ENCODE measurements at places on chromosomes 2 and 18. TPM values are rescaled to one million over a fixed set of nuclear protein-coding genes. Genes with fewer than 3 reads are reported as not detected.

Gene C2orf92
- not detected for total RNA-seq

Gene GREB1
- total RNA-seq = not detected

Gene POMC
- not detected for total RNA-seq

Gene CACNB4
- not detected for total RNA-seq

Gene LOXHD1
- not detected for total RNA-seq

Gene SLC9A2
- 0.03 TPM for total RNA-seq

Gene TRAPPC12
- total RNA-seq = 56.1 TPM

Gene MITD1
- total RNA-seq = 17.4 TPM

Gene GLI2
- 20.0 TPM for total RNA-seq

Gene NEB
- 0.03 TPM for total RNA-seq

Gene SPC25
- 64.8 TPM for total RNA-seq

DNA sequence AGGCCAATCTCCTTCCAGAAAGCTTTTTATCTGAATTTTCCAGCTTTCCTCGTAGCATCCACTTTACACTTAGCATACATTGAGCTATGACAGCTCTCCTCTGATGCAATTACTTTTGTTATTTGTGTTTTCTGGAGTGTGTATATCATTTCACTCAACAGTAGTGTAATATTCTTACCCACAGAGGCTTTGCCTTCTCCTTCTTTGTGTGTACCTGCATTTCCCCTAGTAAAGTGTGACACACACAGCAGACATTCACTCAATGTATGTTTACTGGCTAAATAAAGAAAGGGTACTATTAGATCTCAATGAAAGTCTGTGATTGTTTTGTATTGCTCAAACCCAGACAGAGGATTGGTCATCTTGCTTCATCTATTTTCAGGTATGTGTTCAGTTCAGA lies 193.7 kb upstream of the MEX3C start:
- no peaks in the 10 kb centered on the region for H3K36me3 ChIP-seq
- no peak overlapping the region for H3K27ac ChIP-seq
- H3K4me1 ChIP-seq = no peaks in the 10 kb centered on the region
- DNase-seq = no peak
- no peaks in the 10 kb centered on the region for H3K27me3 ChIP-seq

DNA sequence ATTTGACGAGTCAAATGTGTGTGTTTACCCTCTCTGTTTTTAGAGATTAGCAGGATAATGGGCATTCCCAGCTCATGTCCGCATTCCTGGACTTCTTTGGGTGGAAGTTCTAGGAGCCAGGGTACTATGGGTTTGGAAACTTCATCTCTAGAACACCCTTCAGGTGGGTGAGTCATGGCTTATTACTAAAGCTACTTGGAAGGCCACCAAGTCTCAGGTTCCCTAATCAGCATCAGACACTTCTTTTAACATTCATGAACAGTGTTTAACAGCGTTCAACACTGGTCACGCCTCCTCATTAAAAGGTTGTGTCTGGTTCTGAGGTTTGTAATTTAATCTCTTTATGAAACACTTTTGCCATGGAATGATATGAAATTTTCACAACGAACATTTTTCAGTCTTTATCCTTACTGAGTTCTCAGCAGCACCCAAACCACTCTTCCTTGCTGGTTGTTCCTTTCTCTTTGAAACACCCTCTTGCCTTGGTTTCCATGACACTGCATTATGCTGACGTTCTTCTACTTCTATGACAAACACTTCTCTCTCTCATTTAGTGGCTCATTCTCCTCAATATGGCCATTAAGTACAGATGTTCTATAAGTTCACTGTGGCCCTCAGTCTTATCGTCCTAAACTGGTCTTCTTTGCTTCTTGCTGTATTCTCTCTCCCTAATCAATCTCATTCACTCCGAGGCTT lies 49.3 kb downstream of the MMADHC start:
- no peaks in the 10 kb centered on the region for H3K4me1 ChIP-seq
- DNase-seq = no peak
- H3K4me3 ChIP-seq = no peak overlapping the region
- H3K36me3 ChIP-seq = no peaks in the 10 kb centered on the region

GRCh38 chr2:210387074-210387473 lies 72.1 kb upstream of the MYL1 start:
- H3K4me1 ChIP-seq = no peaks in the 10 kb centered on the region
- H3K36me3 ChIP-seq = no peaks in the 10 kb centered on the region
- H3K27me3 ChIP-seq = no peaks in the 10 kb centered on the region
- no peak overlapping the region for H3K4me3 ChIP-seq

GRCh38 chr18:58691256-58691655 lies 20.0 kb downstream of the MALT1 start:
- peaks cover 19% of the 10 kb centered on the region for H3K36me3 ChIP-seq
- H3K4me3 ChIP-seq = no peak overlapping the region
- no peaks in the 10 kb centered on the region for H3K4me1 ChIP-seq
- no peaks in the 10 kb centered on the region for H3K27me3 ChIP-seq

DNA sequence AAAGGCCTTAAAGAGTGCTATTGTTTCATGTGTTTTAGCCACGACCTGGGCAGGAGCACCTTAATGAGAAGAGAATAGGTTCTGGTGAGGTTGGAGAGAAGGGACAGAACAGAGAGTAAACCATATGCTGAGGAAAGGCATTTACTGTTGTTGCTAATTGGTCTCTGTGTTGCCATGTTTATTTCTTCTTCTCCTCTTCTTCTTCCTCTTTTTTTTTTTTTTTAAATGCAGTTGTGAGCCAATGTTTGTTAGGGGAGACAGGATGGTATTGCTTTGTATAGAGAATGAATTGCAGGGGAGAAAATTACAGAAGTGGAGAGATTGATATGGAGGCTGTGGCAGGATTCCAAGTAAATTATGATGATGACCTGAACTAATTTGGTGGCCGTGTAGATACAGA lies 2.6 kb downstream of the SCN9A start:
- H3K4me3 ChIP-seq = no peak overlapping the region
- H3K4me1 ChIP-seq = peaks cover 28% of the 10 kb centered on the region
- DNase-seq = no peak
- no peaks in the 10 kb centered on the region for H3K36me3 ChIP-seq
- no peaks in the 10 kb centered on the region for H3K27me3 ChIP-seq

DNA sequence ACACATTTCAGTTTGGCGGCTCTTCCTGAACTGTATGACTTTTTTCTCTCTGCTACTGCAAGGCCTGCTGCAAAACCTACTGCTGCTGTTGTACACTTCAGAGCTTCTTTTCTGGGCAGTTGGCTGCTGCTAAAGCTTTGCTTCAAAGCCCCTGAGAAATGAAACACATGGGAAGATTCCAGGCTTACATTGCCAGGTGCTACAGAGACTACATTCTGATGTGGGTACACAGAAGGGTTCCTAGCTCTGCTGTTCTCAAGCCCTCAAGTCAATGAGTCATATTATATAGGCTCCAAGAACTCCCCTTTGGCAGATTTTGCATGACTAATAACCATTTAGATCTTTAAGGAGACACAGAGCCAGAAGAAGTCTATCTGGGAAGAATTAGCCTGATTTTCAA lies 12.9 kb upstream of the PGAP1 start:
- H3K4me3 ChIP-seq = no peak overlapping the region
- H3K4me1 ChIP-seq = no peaks in the 10 kb centered on the region
- no peak overlapping the region for H3K27ac ChIP-seq

GRCh38 chr2:112787294-112787693 lies 3.0 kb upstream of the IL1A start:
- DNase-seq = no peak
- peaks cover 33% of the 10 kb centered on the region for H3K4me1 ChIP-seq
- peak overlapping the region; percentile 73 for H3K27ac ChIP-seq
- H3K4me3 ChIP-seq = no peak overlapping the region
- no peaks in the 10 kb centered on the region for H3K27me3 ChIP-seq

DNA sequence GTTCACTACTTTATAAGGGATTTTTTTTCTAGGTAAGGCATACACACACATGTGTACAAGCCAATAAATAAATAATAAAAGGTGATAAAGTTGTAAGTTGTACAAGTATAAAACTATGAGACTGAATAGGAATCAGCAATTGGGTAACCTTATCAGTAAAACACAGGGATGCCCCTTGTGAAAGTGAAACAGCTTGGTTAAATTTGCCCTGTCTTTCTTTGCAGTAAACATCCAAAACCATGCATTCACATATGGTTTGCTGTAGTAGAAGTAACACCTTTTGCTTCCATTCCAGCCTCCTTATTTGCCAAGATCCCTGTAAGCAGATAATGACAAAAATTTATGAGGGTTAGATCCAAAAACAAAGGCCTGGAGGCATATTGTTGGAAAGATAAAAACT lies 44.3 kb upstream of the NEUROD1 start:
- H3K4me1 ChIP-seq = no peaks in the 10 kb centered on the region
- no peaks in the 10 kb centered on the region for H3K27me3 ChIP-seq
- no peak for DNase-seq

- DNase-seq = no peak
These were observed 346.1 kb downstream of the RND3 start for GRCh38 chr2:150141226-150142001.

GRCh38 chr2:73593680-73594079 lies 48.5 kb downstream of the NAT8 start:
- DNase-seq = no peak
- no peaks in the 10 kb centered on the region for H3K36me3 ChIP-seq
- H3K4me3 ChIP-seq = no peak overlapping the region
- H3K27me3 ChIP-seq = no peaks in the 10 kb centered on the region
- H3K4me1 ChIP-seq = peaks cover 12% of the 10 kb centered on the region

GRCh38 chr18:57466745-57467409 lies 31.7 kb downstream of the ONECUT2 start:
- no peak overlapping the region for H3K4me3 ChIP-seq
- H3K36me3 ChIP-seq = no peaks in the 10 kb centered on the region
- DNase-seq = no peak
- H3K4me1 ChIP-seq = no peaks in the 10 kb centered on the region
- peaks cover 13% of the 10 kb centered on the region for H3K27me3 ChIP-seq

DNA sequence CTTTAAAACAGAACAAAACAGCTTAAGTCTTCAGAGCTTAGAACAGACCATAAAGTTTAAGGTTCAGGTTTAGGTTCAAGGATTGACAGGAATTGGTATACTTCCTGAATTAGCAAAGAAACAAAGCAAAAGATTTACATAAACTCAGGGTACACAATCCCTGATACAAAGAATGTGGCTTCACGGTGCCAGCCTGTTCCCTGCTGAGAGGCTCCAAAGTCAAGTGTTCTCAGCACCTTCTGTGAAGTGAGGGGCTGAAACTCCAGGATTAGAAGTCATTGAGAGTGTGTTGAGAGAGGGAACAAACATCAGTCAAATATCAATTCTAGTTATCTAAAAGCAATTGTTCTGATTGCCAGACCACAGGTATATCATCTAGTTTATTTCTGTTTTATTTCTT lies 35.7 kb downstream of the DYNAP start:
- no peaks in the 10 kb centered on the region for H3K36me3 ChIP-seq
- H3K27me3 ChIP-seq = 0 out of 2 replicates have a peak, but pooled peaks cover 3% of the 10 kb centered on the region
- H3K27ac ChIP-seq = no peak overlapping the region
- no peak overlapping the region for H3K4me3 ChIP-seq
- H3K4me1 ChIP-seq = no peaks in the 10 kb centered on the region

- no peaks in the 10 kb centered on the region for H3K27me3 ChIP-seq
- no peak overlapping the region for H3K4me3 ChIP-seq
- H3K36me3 ChIP-seq = no peaks in the 10 kb centered on the region
- H3K27ac ChIP-seq = no peak overlapping the region
- DNase-seq = no peak
- H3K4me1 ChIP-seq = peaks cover 17% of the 10 kb centered on the region
These were observed 9.1 kb upstream of the MALT1 start for GRCh38 chr18:58662118-58662517.

DNA sequence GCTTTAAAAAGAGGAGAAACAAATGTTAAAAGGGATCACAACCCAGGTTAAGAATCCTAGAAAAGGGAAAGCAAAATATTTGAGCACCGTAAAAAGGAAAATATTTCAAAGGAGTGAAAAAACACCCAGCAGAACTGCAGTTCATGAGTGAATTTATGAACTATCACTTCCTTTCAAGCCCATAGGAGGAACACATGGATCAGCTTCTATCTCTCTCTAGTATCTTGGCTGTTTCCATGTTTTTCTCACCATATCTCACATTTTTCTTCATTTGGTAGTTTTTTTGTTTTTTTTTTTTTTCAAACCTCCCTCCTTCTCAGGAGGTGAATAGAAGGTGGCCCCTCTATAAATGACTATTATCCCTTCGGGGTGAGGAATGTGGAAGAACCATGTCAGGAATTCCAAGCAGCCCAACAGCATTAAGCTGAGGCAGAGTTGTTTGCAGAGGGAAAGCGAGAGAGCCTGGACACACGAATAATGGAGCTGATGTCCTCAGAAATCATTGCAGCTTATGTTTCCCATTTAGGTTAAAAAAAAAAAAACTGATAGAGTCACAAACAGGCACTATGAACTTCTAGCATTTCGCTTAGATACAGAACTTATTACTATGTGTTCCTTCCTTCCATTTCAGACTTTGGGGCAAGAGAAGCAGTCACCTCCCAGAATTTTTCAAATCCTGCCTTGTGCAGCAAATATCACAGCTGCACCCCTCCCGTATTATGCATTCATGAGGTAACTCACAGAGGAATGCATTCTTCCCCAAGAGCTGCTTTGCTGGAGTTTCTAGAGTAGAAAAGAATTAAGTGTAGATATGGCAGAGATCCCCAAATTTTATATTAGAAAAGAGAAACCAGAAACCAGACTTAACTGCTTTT lies 315.6 kb downstream of the IRS1 start:
- H3K4me1 ChIP-seq = peaks cover 51% of the 10 kb centered on the region
- peak overlapping the region; percentile 91 for H3K27ac ChIP-seq
- no peaks in the 10 kb centered on the region for H3K27me3 ChIP-seq
- no peak overlapping the region for H3K4me3 ChIP-seq
- H3K36me3 ChIP-seq = no peaks in the 10 kb centered on the region
- peak; percentile 95 for DNase-seq

DNA sequence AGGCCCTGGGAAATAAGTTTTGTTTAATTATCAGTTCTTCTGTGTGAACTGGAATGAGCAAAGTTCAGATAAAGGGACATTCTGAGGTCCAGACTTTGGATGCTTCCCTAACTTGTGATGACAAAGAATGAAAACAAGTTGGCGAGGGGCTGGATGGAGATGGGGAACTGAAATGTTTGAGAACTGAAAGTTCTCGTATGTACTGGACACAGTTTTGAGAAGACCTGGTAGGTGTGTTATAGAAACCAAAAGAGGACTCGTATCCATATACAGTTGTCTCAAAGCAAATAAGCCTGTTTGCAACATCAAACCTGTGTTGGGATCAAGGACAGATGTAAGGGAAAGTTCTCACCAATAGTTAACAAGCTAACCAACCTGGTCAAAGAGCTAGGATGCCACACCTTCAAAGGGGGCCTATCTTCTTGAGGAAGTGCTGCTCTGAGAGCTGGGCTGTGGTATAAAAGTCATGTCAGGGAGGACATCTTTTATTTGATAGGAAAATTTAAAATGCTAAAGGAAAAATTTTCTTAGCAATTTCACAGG lies at the start of gene UPP2:
UPP2 (plus strand) TSS at position 493 of the 543 bp plus-strand sequence. CDS start 188 bp downstream, outside the sequence.
- H3K27me3 ChIP-seq = no peaks in the 10 kb centered on the region
- no peak within 1 kb of the TSS for H3K27ac ChIP-seq
- H3K4me1 ChIP-seq = no peaks in the 10 kb centered on the region
- no peak for DNase-seq
- no peak within 1 kb of the TSS for H3K4me3 ChIP-seq

GRCh38 chr2:227472265-227473121 lies 537 bp downstream of the AGFG1 start:
- peak; percentile 57 for DNase-seq

- no peak overlapping the region for H3K27ac ChIP-seq
- DNase-seq = no peak
- H3K36me3 ChIP-seq = no peaks in the 10 kb centered on the region
- no peak overlapping the region for H3K4me3 ChIP-seq
- H3K27me3 ChIP-seq = no peaks in the 10 kb centered on the region
These were observed 46.2 kb upstream of the CCDC141 start for GRCh38 chr2:179096090-179096489.

- peaks cover 7% of the 10 kb centered on the region for H3K27me3 ChIP-seq
- no peak for DNase-seq
- H3K4me1 ChIP-seq = no peaks in the 10 kb centered on the region
- no peak overlapping the region for H3K4me3 ChIP-seq
These were observed 29.0 kb downstream of the KIF5C start for GRCh38 chr2:148903979-148904378.

- no peaks in the 10 kb centered on the region for H3K36me3 ChIP-seq
- H3K4me3 ChIP-seq = no peak overlapping the region
- no peaks in the 10 kb centered on the region for H3K27me3 ChIP-seq
- no peak overlapping the region for H3K27ac ChIP-seq
These were observed 222.8 kb downstream of the SOX11 start for GRCh38 chr2:5914811-5915611.

Measured in SJSA1 (cell line).